ENCODE measurements at places on chromosomes 5 and 9.

DNA sequence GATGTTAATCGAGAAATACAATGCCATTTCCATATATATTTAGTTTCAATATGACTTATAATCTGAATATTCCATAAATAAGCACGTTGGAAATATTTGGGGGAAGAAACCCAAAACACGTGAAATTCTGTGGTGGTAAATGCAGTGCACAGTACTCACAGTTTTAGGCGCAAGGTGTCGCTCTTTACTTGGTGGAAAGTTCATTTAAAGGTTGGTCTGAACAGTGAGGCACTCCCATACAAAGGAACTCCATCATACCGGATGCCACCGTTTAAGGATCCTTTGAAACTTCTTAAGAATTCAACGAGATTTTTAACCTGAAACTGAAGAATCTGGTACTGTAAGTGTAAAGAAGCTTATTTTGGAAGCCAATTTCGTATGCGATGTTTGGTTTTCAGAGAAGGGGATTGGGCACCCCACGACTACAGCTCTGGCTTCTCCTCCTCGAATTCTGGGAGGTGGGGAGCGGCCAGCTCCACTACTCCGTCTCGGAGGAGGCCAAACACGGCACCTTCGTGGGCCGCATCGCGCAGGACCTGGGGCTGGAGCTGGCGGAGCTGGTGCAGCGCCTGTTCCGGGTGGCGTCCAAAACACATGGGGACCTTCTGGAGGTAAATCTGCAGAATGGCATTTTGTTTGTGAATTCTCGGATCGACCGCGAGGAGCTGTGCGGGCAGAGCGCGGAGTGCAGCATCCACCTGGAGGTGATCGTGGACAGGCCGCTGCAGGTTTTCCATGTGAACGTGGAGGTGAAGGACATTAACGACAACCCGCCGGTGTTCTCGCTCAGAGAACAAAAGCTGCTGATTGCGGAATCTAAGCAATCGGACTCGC, at the start of gene PCDHA11:
Gene PCDHA11 (plus strand): TSS at position 237 of the 834 bp plus-strand sequence. CDS start 147 bp downstream, at position 384.
- no peak for DNase-seq

- DNase-seq, result no peak
These were observed 253.1 kb upstream of the IRX4 start for GRCh38 chr5:2135833-2136232.

- no peak for DNase-seq
These were observed 237.9 kb downstream of the NSG2 start for GRCh38 chr5:174283211-174284005.

GRCh38 chr5:30608501-30608900, 585.0 kb upstream of the CDH6 start:
- DNase-seq, result no peak

GRCh38 chr9:6660512-6660911, 15.0 kb upstream of the GLDC start:
- no peak for DNase-seq

DNA sequence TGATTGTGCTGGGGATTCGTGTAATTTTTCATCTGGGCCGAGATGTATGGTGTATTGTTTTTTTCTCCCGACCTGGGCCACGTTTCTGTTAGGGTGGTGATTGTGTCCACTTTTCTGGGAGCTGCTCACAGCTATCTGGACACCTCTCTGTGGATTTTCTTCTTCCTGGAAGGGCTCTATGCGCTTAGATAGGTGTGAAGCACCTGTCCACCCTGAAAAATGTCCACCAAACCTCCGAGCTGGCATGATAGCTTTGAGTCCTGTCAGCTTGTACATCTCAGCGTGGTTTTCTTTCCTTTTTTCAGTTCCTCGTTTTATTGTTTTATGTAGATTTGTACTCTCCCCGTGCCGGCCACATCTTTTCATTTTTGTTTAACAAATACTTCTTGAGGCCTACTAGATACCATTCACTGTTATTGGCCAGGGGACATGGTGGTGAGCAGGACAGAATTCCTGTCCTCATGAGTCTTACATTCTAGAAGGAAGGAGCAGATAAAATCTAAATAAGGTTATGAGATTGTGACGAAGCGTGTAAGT, 1.1 kb downstream of the UGCG start:
- peak; percentile 9 for DNase-seq

GRCh38 chr5:53170746-53171349, 61.3 kb upstream of the MOCS2 start:
- DNase-seq, result peak; percentile 21

DNA sequence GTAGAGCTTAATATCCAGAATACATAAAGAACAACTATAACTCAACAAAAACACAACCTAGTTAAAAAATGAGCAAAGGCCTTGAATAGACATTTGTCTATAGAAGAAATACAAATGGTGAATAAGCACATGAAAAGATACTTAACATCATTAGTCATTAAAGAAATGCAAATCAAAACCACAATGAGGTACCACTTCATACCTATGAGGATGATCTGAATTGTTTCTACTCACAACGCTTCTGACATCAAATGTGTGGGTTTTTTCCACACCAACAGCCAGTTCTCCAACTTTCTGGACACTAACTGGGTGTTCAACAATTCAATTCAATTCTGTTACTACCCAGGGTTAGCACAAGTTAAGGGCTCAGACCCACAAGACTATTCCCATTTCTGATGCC, 22.0 kb downstream of the SREK1IP1 start:
- no peak for DNase-seq

DNA sequence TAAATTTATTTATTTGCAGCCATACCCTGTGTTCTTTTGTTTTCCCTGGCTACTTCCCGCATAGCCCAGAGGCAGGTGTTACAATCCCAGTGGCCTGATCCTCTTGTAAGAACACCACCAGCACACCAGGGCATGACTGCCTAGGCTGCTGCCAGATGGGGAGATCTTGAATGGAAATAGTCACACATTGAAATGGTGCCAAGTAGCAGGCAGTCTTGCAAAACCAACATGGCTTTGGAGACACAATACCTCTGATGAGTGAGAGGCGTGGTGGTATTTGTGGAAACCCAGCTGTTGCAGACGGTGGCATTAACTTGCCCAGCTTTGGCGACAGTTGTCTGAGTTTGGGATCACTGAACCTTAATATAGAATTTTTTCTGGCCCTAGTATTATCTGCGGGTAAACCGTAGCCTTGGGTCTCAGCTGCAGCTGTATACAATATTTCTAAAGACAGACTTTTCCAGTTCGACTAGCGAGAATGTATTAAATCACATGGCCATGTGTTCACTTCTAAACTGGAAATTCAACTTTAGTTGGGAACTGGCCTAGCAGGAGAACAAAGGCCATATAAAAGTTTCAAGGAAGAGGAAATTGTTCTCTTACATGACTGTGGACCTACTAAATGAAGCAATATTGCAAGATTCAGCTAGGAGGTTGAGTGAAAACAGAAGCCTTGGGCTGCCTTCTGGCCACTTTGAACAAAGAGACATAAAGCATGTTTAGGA, 277.0 kb downstream of the SMARCA2 start:
- peak; percentile 7 for DNase-seq

DNA sequence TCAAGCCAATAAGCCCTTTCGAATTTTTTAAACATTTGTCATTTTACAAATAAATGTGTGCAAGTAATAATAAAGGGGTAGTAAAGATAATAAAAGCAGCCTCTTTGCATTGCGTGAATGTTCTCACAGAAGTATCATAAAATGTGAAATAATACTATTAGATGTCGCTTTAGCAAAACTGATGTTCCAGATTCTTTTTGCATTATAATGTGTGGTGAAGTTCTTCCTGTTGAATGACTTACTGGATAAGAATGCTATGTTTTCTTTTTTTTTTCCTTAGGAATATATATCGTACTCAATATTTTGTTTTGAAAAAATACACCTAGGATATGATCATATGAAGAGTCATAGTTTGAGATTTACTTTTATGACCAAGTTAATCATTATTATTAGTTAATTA, 85.2 kb upstream of the CDH12 start:
- no peak for DNase-seq

DNA sequence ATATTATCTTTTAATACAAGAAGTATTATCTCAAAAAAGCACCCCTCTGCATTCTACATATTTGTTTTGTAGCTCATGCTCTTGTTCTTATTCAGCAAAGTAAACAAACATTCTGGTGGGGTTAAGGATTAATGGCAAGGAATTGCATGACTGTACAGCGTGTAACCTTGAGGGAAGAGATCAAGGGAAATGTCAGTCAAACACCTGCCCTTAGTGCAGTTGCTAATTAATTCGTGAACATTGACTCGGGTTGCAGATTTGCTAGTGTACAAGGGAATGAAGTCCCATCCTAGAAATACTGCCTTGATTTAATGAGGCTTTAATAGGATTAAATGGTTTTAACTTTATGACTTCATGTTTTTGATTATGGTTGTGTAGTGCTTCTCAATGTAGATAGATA, 1758.1 kb downstream of the MAT2B start:
- no peak for DNase-seq

DNA sequence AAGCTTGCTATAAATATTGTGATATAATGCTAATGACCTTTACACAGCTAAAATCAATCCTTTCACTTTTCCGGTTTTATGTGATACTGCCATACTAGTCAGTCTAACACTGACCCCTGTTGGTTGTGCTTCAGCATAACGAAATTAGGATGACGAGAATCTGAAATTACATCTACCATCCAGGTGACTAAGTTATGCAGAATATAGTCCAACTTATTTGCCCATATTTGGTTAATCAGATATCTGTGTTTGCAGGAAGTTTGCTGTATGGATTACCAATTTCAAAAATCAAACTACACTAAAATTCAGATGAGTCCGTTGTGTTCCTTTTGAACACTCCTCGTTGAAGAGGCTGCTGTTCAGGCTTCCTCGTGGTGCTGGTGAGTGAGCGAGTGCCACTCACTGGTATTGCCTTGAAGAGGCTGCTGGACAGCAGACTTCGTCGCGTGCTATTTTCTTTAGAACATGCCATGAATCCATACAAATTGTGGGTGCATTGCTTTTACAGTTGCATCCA, 32.5 kb downstream of the TENT4A start:
- DNase-seq, result peak; percentile 67

DNA sequence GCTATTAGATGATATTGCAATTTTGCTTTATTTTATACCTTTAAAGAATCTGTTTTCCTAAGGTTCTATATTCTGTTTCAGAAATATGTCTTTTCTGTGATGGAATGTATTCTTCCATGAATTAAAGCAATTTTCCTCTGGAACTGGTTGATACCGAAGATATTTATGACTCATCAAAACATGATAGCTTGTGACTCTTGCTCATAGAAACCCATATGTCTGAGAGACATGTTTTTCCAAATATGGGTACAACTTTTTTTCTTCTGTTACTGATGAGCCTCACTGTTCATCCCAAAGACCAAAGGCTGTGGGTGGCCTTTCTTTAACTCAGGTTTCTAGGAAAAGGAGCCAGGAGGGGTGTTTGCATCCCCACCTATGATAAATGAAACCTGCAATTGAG, 126.1 kb upstream of the PAPPA start:
- peak; percentile 79 for DNase-seq

GRCh38 chr9:126343271-126343700, 16.7 kb downstream of the MVB12B start:
- no peak for DNase-seq

DNA sequence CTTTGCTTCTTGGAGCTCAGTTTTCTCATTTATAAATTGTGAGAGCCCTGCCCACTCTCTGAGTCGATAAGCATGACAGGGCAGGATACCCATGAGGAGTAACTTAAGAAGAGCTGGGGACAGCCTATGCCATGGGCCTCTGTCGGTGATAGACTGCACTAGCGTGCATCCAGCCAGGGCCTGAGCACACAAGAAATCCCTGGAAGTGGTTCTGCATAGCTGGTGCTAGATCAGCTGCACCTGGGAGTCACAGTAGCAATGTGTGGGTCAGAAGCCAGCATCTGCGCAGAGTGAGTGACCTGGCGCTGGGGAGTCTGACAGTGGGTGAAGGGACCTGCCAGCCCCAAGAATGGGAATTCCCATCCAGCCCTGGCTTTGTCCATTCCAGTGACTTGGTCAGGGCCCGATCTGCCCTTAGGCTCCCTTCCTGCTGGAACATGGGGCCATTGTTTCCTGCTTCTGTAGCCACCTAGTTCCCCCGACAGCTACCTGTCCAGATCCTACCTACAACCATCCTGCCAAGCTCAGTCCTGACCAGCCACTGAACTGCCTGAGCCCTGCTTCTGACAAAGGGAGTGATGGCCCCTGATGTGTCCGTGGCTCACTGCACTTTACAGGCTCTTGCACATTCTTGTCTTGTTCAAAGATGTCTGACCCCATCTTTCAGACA, 35.9 kb upstream of the NANS start:
- DNase-seq, result no peak

- no peak for DNase-seq
These were observed 66.0 kb upstream of the MEF2C start for GRCh38 chr5:88948746-88949600.

GRCh38 chr5:146884066-146884626, 5.6 kb upstream of the PPP2R2B start:
- DNase-seq, result no peak

- no peak for DNase-seq
These were observed 336.3 kb downstream of the RASEF start for GRCh38 chr9:82726424-82727276.

DNA sequence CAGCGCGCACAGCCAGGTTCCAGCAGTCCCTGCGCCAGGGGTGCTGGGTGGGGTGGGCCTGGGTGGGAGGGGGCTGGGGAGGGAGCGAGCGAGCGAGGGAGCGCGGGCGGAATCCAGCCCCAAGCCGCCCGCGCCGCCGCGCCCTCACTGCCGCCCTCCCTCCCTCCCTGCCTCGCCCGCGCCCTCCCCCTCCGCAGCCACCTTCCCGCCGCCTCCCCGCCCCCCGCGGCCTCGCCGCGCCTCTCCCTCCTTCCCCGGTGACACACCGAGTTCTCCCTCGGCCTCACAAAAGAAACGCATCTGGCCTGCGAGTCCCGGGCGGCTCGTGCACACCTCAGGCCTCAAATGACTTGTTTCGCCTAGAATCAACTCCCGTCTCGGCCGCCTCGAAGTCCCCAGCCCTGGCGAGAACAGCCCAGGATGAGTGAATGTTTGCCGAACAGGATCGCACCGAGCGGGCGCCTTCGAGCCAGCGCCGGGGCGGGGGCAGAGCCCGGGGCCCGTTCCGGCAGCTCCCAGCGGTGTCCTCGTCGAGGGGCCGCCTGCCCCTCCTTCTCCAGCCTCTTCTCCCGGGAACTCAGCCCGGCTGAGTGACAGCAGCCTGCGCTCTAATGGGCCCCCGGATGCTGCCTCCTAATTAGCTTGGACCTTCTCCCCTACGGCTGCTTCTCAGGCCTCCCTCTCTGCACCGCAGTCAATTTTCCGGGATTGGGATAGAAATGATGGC, 371 bp upstream of the PITX1 start:
- no peak for DNase-seq

GRCh38 chr9:131635285-131635684, 90.0 kb downstream of the PRRT1B start:
- DNase-seq, result peak; percentile 92

Measured in fibroblast of gingiva (primary cell).